ENCODE measurements at places on chromosomes 16 and 17.
A peak's percentile ranks its signal among the peaks of the same experiment; 100 is the strongest.

- DNase-seq = no peak
Observed at GRCh38 chr17:76528156-76528527, 9.4 kb downstream of the CYGB start.

DNA sequence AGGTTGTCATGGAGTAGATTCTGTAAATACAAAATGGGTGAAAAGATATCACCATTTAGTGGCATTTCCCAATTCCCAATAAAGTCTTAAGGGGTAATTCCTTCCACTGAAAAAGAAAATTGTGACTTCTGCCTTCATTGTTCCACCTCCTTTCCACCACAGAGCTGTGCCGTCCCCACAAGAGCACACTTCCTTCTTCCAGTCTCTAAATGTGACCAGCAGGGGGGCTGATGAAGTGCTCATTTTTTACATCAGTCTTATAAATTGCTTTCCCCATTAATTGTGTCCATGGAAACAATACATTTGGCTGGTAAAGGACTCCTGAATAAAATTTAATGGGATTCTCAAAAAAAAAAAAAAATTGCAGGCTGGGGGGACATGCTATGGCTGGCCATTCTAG, 260.8 kb upstream of the PSMD7 start:
- peak; percentile 32 for DNase-seq

- no peak for DNase-seq
Observed at GRCh38 chr17:61627658-61628057, 36.6 kb upstream of the NACA2 start.

- DNase-seq = peak; percentile 67
Observed at GRCh38 chr17:57915544-57915943, 39.7 kb downstream of the CUEDC1 start.

DNA sequence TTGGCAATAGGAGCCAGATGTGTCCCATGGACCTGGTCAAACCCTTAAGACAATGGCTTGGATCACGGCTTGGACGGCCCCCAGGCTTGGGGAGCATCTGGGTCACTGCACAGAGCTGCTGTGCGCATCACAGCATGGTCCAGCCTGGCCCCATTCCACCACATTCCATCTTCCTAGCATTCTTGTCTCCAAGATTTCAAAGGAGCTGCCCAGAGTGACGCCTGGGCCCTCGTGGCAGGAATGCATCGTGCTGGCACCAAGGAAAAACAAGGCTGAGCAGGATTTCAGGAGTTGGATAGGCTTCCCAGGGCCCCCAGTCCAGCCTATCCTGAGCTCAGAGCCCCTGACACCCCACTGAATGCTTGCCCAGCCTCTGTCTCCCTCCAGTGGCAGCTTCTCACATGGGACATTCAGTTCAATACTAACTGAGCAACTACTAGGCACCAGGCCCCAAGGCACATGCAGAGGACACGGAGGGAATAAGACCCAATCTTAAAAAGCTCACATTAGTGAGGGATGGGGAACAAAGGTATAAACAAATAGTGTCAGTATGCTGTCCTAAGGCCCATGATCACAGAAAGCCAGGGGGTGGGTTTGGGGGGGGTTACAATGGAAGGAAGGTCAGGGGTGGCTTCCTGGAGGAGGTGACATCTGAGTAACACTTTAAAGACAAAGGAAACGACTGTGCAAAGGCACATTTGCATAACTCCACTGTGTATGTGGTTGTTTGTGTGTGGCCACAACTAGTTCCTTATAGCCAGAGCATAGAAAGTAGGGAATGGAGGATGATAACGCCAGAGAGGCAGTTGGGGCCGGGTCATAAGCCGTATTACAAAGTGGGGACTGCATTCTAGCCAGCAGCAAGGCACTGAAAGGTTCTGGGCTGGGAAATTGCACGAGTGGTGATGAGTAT, 34.1 kb downstream of the TK2 start:
- no peak for DNase-seq

GRCh38 chr16:81921843-81922584, 89.3 kb downstream of the SDR42E1 start:
- no peak for DNase-seq

GRCh38 chr16:3071655-3072054, 6.2 kb downstream of the IL32 start:
- no peak for DNase-seq

DNA sequence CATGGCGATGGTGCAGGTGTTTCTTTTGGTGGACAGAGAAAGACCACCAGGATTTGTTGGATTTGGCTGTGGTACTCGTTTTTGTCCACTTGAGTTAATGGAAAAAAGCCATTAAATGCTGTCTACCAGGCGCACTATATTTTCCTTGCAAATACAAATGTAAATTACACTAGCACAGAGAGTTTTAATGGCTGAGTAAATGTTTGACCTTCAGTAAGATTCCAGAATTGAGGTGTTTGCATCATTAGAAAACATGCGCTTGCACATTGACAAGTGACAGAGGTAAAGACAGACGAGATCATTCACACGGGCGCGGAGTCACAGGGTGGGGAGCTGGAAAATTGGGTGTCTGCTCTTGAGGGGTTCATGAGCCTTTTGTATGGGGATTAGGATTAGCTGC, 53.5 kb upstream of the AKTIP start:
- DNase-seq = peak; percentile 12

- DNase-seq = peak; percentile 47
Observed at GRCh38 chr16:19088341-19088916, 21.0 kb downstream of the COQ7 start.

DNA sequence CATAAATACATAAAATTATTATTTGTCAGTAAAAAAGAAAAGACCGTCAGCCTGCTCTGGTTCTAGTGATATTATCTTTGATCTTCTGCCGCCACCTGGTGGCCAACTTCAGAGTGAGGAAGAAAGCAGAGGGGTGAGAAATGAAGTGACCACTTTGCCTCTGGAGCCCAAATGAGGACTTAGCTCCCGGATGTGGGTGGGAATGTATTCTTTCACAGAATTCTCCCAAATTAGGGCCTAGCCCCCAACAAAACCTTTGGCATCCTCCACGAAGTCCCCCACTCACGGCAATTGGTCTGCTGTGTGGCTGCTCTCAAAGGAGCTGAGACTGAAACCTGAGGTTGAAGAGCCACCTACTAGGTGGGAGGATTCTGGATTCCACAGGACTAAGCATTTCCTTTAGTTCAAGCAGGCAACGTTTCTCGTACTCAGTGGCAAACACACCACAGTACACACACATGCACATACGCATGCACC, 4.9 kb upstream of the ZNF267 start:
- DNase-seq = peak; percentile 51

GRCh38 chr16:88977812-88978607, 1.0 kb upstream of the CBFA2T3 start:
- no peak for DNase-seq

DNA sequence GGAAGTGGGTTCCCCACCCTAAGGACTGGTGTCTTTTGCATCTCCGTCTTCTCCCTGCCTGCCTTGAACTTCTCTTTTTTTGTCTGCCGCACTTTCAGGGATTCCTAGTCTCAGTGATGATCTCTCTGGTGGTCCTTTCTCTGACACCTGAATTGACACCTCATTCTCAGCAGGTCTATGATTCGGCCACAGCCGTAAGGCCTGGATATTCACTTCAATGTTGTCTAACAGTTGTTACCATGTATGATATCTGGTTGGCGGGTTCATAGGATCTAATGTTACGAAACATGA, 25.1 kb upstream of the SLC47A1 start:
- DNase-seq = no peak

DNA sequence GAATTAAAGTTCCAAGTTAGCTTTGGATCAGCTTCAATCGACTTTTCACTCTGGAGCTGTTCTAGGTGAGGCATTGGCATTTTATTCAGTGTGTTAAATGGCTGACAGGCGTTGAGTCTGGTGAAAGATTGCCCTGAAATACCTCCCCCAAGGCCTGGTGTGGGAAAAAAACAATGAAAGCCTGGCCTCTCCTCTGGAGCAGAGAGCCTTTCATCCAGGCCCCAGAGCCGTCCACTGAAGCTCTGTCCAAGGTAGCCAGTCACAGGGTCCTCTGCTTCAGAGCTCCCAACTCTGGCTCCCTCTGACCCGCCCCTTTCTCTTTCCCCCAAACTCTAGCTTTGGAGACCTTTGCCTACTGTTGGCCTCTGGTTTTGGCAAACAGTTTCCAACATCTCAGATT, 123.6 kb upstream of the CRHR1 start:
- no peak for DNase-seq

GRCh38 chr17:74368341-74369081, 1.2 kb downstream of the GPR142 start:
- DNase-seq = peak; percentile 81

DNA sequence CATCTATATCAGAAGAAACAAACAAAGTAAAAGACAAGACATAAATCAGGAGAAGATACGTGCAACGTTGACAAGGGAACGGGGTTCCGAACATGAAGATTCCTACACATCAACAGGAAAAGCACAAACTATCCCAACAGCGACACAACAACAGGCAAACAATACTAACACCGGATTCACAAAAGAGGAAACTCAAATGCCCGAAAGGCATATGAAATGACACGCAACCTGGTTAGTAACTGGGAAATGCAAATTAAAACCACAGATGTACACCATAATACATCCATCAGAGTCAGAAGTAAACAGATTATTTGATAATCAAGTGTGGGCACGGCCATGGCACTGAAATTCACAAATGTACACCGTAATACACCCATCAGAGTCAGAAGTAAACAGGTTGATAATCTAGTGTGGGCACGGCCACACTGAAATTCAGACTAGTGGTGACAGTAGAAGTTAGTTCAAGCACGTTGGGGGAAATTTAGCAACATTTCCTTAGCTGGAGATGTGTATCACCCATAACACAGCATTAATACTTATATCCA, 171.9 kb upstream of the RPH3AL start:
- DNase-seq = no peak

- DNase-seq = no peak
Observed at GRCh38 chr17:77345260-77345910, 204.6 kb downstream of the SEC14L1 start.

- DNase-seq = no peak
Observed at GRCh38 chr17:44922746-44923470, 7.6 kb upstream of the GFAP start.

- DNase-seq = no peak
Observed at GRCh38 chr17:62856594-62856993, 48.5 kb upstream of the MARCHF10 start.

- DNase-seq = no peak
Observed at GRCh38 chr17:1785930-1786329, 24.1 kb downstream of the SERPINF1 start.

DNA sequence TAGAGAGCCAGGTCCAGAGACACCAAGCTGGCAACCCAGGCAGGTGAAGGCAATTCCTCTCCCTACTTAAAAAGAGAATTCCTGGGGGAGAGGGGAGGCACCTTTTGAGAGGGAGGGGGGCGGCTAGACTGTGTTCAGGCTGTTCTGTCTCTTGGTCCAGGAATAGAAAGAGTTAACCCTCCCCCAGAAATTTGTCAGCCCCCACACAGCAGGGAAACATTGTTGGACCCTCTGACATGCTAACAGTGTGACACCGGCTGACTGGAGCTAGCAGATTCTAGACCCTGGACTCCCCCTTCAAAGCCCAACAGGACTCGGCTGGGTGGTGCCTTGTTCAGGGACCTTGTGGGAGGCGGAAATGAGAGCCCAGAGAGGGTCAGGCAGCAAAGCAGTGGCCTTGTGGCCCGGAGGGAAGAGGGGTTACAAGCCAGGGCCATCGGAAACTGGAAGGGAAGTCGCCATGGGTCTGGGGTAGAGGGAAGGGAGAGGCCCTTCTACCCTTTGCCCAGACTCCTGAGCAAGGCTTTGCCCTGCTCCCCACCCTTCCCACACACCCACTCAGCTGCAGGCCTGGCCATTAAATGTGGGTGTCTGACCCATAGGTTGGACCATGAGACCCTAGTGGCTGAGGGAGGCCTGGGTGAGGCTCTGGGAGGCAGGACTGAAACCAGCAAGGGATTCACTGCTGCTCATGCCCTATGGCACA, 44.6 kb downstream of the RAI1 start:
- DNase-seq = no peak

DNA sequence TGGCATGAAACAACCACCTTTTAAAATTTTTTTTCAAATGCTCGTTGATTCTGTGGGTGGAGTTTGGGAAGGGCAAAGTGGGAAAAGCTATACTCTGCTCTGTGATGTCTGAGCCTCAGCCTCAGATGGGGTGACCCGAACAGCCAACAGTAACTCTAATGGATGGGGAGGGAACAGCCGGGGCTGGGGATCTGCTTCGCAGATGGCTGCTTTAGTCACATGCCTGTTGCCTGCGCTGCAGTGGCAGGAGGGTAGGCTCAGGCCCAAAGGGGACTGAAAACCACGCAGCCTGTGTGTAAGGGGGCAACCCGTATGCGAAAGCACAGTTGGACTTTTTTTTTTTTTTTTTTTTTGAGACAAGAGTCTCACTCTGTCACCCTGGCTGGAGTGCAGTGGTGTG, 14.9 kb upstream of the MAPK3 start:
- no peak for DNase-seq

- DNase-seq = no peak
Observed at GRCh38 chr17:147796-148740, 10.7 kb downstream of the SCGB1C2 start.

DNA sequence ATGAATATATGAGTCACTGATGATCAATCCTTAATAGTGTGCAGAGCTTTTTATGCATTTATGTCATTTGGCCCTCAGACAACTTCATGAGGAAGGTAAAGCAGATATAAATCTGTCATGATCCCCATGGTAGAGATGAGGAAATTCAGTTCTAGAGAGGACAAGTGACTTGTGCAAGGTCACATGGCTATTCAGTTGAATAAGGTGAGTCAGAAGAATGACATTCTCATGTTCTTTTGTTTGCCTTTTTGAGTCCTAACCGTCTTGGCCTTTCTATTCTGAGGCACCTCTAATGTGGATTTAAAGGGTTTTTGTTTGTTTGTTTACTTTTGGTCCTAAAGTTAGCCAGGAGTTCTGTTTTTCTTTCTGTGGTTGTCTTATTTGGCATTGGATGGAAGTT, 116.2 kb upstream of the ELAC2 start:
- no peak for DNase-seq

- no peak for DNase-seq
Observed at GRCh38 chr16:19933740-19934139, 49.1 kb upstream of the GPRC5B start.

Data from NCI-H1417 (cell line).